ENCODE measurements at places on chromosomes 16 and 17. TPM values are rescaled to one million over a fixed set of nuclear protein-coding genes. Genes with fewer than 3 reads are reported as not detected.

GRCh38 chr17:80453998-80454556 lies 22.3 kb downstream of the NPTX1 start:
- H3K27ac ChIP-seq: peak overlapping the region; percentile 94
- peak overlapping the region; percentile 90 for H3K4me3 ChIP-seq
- no peaks in the 10 kb centered on the region for H3K36me3 ChIP-seq
- H3K4me1 ChIP-seq: peaks cover 25% of the 10 kb centered on the region
- DNase-seq: no peak

GRCh38 chr16:85587762-85588556 lies 25.2 kb upstream of the GSE1 start:
- H3K27ac ChIP-seq: no peak overlapping the region
- H3K36me3 ChIP-seq: peaks cover 4% of the 10 kb centered on the region
- no peak overlapping the region for H3K4me3 ChIP-seq
- peaks cover 41% of the 10 kb centered on the region for H3K4me1 ChIP-seq
- no peak for DNase-seq

Gene KLHL10
- total RNA-seq: not detected

DNA sequence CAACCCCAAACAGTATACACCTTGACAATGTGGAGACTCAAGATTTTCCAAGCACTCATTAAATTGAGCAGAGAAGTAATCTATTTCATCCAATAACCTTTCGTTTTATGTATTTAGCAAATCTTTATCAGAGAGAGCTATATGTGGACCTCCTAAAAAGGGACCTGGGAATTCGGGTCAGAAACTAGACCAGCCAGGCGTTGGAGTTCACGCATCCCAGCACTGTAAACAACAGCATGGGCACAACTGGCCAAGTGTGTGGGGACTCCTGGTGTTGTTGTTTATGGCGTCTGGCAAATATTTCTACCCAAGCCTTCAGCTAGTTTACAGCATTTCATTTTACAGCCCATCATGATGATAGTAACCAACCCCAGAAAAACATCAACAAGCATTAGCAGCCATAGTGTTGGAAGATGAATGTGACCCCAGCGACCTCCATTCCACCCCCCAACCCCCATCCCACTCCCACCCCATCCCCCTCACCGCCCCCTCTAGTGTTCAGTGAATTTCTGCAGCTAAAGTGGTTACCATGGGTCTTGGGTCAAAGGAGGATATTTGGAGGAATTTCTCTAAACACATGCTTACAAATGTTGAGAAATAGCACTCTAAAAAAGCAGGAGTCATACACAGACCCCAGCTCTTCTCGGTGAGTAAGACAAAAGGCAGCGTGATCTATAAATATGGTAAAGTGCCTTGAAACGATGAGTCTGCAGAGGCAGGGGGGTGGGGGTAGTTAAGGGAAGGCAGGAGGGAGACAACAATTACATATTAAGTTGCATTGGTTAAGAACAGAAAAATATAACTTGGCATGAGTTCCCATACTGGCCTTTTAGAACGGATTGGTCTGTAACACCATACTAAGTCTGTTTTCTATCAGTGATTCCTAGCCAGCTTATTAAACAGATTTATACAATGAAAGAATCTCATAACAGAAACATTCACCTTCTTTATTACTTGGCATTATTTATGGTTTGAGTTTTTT lies 91.4 kb upstream of the TBX2 start:
- H3K4me3 ChIP-seq: peak overlapping the region; percentile 53
- H3K36me3 ChIP-seq: no peaks in the 10 kb centered on the region
- peaks cover 2% of the 10 kb centered on the region for H3K27me3 ChIP-seq
- peak; percentile 97 for DNase-seq
- peak overlapping the region; percentile 98 for H3K27ac ChIP-seq
- peaks cover 73% of the 10 kb centered on the region for H3K4me1 ChIP-seq

DNA sequence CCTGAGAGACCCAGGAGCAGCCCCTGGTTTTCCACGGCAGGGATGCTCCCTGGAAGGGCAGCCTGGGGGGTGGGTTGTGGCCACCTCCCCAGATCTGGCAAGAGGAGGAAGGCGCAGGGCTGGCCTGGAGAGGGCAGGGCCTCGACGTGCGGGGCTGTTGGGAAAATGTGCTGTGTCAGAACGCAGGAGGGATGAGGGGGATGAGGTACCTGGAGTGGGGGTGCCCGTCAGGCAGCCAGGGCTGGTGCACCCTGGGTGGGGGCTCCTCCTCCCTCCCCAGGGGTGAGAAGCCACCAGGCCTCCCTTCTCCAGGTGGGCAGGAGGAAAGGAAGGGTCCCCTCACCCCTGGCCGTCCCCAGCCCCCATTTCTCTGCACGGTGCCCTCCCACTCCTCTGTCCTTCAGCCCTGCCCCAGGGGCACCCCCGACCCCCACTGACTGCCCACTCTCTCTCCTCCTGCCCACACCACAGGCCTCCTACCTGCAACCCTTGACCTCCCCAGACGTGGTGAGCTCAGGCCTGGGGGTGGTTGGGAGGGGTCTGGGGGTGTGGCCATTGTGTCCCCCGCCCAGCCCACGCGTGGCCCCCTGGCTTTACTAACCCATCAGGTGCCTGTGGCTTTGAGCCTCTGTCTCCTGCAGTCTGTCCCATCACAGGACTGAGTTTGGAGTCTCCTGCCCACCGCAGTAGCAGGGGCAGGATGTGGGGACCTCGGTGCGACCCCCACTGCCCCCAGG lies 39.6 kb downstream of the BAHCC1 start:
- H3K36me3 ChIP-seq: no peaks in the 10 kb centered on the region
- no peak overlapping the region for H3K4me3 ChIP-seq
- H3K27ac ChIP-seq: no peak overlapping the region
- no peaks in the 10 kb centered on the region for H3K4me1 ChIP-seq

GRCh38 chr16:67968400-67969253 lies at the start of gene SLC12A4:
Gene SLC12A4, minus strand, starts transcription at chr16:67968637. Its CDS starts 84 bp downstream, at chr16:67968553.
- peak; percentile 44 for DNase-seq
- peak within 1 kb of the TSS; percentile 100 for H3K4me3 ChIP-seq
- H3K4me1 ChIP-seq: peaks cover 40% of the 10 kb centered on the region
- peaks cover 33% of the 10 kb centered on the region for H3K36me3 ChIP-seq
- H3K27ac ChIP-seq: peak within 1 kb of the TSS; percentile 97

- H3K27me3 ChIP-seq: peaks cover 39% of the 10 kb centered on the region
- H3K27ac ChIP-seq: no peak overlapping the region
- no peak for DNase-seq
Measured at GRCh38 chr16:27945233-27945973, 118.1 kb downstream of the GSG1L start.

DNA sequence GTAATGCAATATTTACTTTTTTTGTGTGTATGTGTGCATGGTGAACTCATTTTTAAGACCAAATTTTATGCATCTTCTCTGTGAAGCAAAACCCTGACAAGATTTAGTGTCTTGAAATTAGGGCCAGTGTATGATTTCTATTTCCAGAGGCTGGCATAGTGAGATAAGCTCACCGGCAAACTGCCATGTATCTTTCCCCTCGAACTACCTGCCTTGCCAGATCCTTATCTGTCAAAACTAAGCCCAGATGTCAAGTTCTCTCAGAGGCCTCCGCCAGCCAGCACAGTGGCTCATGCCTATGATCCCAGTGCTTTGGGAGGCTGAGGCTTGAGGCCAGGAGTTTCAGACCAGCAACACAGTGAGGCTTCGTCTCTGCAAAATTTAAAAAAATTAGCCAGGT lies 10.0 kb downstream of the USP32 start:
- H3K27ac ChIP-seq: no peak overlapping the region
- H3K4me1 ChIP-seq: peaks cover 56% of the 10 kb centered on the region

Gene MYL11
- 0.94 TPM for total RNA-seq

- peaks cover 63% of the 10 kb centered on the region for H3K36me3 ChIP-seq
- no peak overlapping the region for H3K4me3 ChIP-seq
- no peaks in the 10 kb centered on the region for H3K27me3 ChIP-seq
- H3K4me1 ChIP-seq: peaks cover 24% of the 10 kb centered on the region
- no peak for DNase-seq
- H3K27ac ChIP-seq: no peak overlapping the region
Measured at GRCh38 chr17:21020622-21021021, 22.2 kb downstream of the USP22 start.

- no peak overlapping the region for H3K4me3 ChIP-seq
- H3K36me3 ChIP-seq: no peaks in the 10 kb centered on the region
- H3K27ac ChIP-seq: no peak overlapping the region
- no peaks in the 10 kb centered on the region for H3K4me1 ChIP-seq
- DNase-seq: no peak
Measured at GRCh38 chr16:55437625-55438024, 41.4 kb upstream of the MMP2 start.

Gene HBA1
- total RNA-seq: not detected
